ENCODE measurements at places on chromosomes 3 and 15. TPM values are rescaled to one million over a fixed set of nuclear protein-coding genes. Genes with fewer than 3 reads are reported as not detected.

The CIB2 gene
- 25.7 TPM for total RNA-seq

The EOMES gene
- 0.71 TPM for total RNA-seq

The STXBP5L gene
- not detected for total RNA-seq

The MUC20 gene
- total RNA-seq: 0.38 TPM

The DNAH12 gene
- 0.02 TPM for total RNA-seq

The CSPG5 gene
- total RNA-seq: 0.97 TPM

The CLDN11 gene
- total RNA-seq: 0.21 TPM

The GPR27 gene
- 3.1 TPM for total RNA-seq

The SCAMP2 gene
- 65.1 TPM for total RNA-seq

The CHD2 gene
- total RNA-seq: 27.1 TPM

The INSYN1 gene
- 1.3 TPM for total RNA-seq

The ZNF501 gene
- total RNA-seq: not detected

The LMAN1L gene
- total RNA-seq: not detected

The STRIT1 gene
- not detected for total RNA-seq

The TBCCD1 gene
- total RNA-seq: 5.4 TPM

The DUOXA2 gene
- total RNA-seq: not detected

The EBLN2 gene
- total RNA-seq: 0.44 TPM

The CASR gene
- total RNA-seq: not detected

The ECE2 gene
- not detected for total RNA-seq

The CMC1 gene
- total RNA-seq: 45.9 TPM
